HS-27A (cell line): ENCODE measurements at places on chromosomes 7 and 10.

GRCh38 chr10:100598166-100598565 is 62.4 kb downstream of the HIF1AN start:
- DNase-seq: no peak

DNA sequence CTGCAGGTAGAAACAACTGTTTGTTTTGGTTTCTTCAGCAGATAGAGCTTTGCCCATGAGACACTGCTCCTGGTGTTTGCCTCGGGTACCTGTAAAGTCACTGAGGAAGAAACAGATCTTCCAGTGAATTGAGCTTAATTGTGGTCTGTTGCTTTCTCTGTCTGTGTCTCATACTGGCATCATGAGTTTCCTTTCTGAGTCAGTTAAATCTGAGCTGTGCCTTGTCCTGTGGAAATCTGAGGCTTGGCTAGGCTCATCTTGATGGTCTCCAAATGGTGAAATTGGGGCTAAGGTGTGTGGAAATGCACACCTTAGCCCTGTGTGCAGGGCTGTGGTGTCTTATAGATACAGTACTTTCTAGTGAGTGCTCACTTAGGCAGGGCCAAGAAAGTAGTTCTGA is 67.4 kb downstream of the GBF1 start:
- DNase-seq: no peak

GRCh38 chr7:111012149-111012548 is 78.8 kb upstream of the LRRN3 start:
- no peak for DNase-seq

DNA sequence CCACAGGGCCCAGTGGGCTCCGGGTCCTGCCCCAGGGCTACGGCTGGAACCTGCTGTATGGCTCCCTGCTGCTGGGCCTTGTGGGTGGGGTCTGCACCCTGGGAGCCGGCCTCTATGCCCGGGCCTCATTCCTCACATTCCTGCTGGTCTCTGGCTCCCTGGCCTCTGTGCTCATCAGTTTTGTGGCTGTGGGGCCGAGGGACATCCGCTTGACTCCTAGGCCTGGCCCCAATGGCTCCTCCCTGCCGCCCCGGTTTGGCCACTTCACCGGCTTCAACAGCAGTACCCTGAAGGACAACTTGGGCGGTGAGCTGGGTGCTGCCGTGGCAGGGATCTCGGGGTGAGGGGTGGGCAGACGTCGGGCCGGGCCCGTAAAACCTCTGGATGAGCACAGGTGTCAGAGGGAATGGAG is 4.4 kb downstream of the SLC12A9 start:
- no peak for DNase-seq

DNA sequence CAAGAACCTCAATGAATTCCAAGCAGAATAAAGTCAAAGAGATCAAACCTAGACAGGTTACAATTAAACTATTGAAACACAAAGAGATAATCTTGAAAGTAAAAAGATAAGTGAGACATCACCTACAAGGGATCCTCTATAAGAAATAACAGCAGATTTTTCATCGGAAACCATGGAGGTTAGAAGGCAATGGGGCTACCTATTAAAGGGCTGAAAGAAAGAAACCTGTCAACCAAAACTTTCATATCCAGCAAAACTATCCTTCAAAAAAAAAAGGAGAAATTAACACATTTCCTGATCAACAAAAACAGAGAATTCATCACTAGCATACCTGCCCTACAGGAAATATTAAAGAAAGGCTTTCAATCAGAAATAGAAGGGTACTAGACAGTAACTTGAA is 244.9 kb downstream of the ARHGAP12 start:
- no peak for DNase-seq

GRCh38 chr7:25032774-25033743 is 53.1 kb upstream of the OSBPL3 start:
- no peak for DNase-seq

GRCh38 chr10:98097616-98098015 is 36.8 kb upstream of the R3HCC1L start:
- DNase-seq: no peak

GRCh38 chr7:36198854-36199266 is 45.8 kb downstream of the EEPD1 start:
- no peak for DNase-seq

- DNase-seq: no peak
Measured at GRCh38 chr10:30351502-30351901, 2.4 kb upstream of the MTPAP start.

- no peak for DNase-seq
Measured at GRCh38 chr10:122426829-122427228, 27.6 kb upstream of the ARMS2 start.

GRCh38 chr7:131182446-131183058 is 145.1 kb upstream of the MKLN1 start:
- no peak for DNase-seq

GRCh38 chr10:128537834-128538330 is 411.7 kb upstream of the MKI67 start:
- DNase-seq: no peak

DNA sequence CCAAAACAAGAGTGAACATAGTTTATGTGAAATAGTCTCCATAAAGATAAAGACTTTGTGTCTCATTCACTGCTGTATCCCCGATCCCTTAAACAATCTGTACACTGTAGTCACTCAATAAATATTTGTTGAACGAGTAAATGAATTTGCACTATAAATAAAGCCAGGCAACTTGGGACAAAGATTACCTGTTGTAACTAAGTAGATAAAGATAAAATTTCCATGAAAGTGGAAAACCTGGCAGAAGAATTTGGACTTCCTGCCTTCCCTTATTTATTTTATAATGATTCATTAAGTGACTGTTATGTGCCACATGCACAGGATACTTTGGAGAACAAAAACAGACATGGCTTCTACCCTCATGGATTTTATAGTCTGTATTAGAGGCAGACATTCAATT is 277.7 kb upstream of the KAT6B start:
- DNase-seq: no peak
